ENCODE measurements at places on chromosomes 2 and 18. TPM values are rescaled to one million over a fixed set of nuclear protein-coding genes. Genes with fewer than 3 reads are reported as not detected.

DNA sequence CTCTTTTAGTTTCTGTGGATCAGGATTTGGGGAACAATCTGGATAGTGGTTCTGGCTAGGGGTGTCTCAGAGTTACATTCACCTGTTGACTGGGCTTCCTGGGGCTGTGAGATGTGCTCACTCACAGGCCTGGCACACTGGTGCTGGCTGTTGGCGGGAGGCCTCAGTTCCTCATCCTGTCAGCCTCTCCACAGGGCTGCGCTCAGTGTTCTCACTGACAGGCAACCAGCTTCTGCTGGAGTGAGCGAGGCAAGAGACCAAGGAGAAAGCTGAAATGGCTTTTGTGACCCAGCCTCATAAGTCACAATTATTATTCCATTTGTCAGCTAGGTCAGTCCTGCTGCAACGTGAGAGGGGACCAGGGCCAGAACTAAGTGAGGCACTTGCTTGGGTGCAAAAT is 180.6 kb upstream of the GLI2 start:
- no peaks in the 10 kb centered on the region for H3K36me3 ChIP-seq
- H3K4me1 ChIP-seq: peaks cover 35% of the 10 kb centered on the region
- H3K27me3 ChIP-seq: no peaks in the 10 kb centered on the region
- no peak for DNase-seq
- no peak overlapping the region for H3K4me3 ChIP-seq
- H3K27ac ChIP-seq: no peak overlapping the region

- DNase-seq: no peak
- H3K36me3 ChIP-seq: no peaks in the 10 kb centered on the region
- no peak overlapping the region for H3K27ac ChIP-seq
- no peaks in the 10 kb centered on the region for H3K4me1 ChIP-seq
These were observed 74.8 kb upstream of the SOX11 start for GRCh38 chr2:5617358-5617757.

GRCh38 chr2:226515344-226516055 is 284.1 kb downstream of the IRS1 start:
- no peak overlapping the region for H3K27ac ChIP-seq
- no peaks in the 10 kb centered on the region for H3K36me3 ChIP-seq
- no peaks in the 10 kb centered on the region for H3K27me3 ChIP-seq
- no peak for DNase-seq
- H3K4me3 ChIP-seq: no peak overlapping the region
- H3K4me1 ChIP-seq: no peaks in the 10 kb centered on the region

DNA sequence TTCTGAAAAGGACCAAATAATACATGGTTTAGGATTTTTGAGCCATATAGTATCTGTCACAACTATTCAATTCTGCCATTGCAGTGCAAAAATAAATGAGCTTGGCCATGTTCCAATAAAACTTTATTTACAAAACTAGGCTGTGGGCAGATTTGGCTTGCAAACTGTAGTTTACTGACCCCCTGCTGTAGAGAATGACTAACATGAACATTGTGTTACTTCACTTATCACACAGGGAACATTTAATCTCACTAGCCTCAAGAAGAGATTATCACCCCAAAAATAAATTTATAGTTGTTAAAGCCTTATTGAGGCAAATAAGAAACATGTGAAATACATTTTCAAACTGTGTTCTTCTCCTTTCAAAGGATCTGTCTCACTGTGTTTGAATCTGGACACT is 766.2 kb downstream of the MBD2 start:
- no peak overlapping the region for H3K4me3 ChIP-seq
- no peaks in the 10 kb centered on the region for H3K27me3 ChIP-seq
- no peak for DNase-seq
- H3K27ac ChIP-seq: peak overlapping the region; percentile 18

Gene KLHL29
- 2.0 TPM for total RNA-seq

Gene PCBP1
- 121 TPM for total RNA-seq
